Activated T-helper 9 cell treated with anti-CD3 and anti-CD28 coated beads, Interleukin-2, amount 50 U/mL, for 16 hours (primary cell): ENCODE measurements at places on chromosomes 11 and 22.

DNA sequence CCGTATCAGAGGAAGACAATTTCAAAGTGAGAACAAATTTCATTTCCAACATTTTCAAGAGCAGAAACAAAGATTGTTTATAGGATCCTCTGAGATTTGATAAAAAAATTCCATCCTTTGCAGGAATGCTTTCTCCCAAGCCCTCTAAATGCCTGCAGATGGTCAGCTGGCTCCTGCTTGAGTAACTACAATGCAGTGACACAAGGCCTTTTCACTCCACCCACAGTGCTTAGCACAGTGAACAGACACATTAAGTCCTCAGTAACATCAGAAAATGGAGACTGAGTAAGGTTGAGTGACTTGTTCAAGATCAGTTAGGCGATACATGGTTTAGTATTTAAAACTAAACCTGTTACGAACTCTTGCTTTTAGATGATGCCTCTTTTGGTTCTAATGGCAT is 527.1 kb upstream of the CCDC90B start:
- DNase-seq, result no peak

DNA sequence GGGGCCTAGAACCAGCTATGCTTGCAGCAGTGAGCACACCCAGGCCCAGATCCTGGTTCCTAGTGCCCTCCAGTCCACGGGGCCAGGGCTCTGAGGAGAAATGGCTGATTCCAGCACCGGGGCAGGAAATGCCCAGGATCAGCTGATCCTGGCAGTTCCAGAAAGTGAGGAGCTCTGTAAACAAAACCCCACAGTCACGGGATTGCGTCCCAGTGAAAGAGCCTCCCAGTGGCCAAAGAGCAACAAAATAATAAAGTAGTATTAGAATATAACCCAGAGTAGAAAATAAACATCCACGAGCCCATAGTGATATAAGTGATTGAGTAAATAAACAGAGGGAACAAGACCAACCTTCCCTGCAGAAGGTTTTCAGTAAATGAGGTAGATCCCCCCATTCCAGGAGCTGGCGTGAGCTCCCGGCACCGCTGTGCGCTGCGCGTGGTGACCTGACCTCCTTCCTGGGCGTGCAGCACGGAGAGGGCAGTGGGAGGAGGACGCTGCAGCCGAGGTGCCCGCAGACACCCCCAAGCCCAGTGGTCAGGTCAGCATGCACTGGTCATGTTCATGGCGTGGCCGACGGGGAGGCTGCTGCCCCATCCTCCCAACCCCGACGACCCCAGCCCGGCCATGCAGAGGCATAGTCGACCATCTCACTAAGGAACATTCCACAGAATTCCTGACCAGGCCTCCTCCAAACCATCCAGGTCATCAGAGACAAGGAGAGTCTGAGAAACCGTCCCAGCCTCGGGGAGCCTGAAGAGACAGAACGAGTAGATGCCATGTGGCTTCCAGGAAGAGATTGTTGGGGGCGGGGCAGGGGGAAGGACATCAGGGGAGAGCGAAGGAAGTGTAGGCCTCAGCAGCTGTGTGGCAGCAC is 19.8 kb downstream of the PTDSS2 start:
- DNase-seq, result no peak

GRCh38 chr11:67274768-67275605 is 8.7 kb downstream of the GRK2 start:
- no peak for DNase-seq

DNA sequence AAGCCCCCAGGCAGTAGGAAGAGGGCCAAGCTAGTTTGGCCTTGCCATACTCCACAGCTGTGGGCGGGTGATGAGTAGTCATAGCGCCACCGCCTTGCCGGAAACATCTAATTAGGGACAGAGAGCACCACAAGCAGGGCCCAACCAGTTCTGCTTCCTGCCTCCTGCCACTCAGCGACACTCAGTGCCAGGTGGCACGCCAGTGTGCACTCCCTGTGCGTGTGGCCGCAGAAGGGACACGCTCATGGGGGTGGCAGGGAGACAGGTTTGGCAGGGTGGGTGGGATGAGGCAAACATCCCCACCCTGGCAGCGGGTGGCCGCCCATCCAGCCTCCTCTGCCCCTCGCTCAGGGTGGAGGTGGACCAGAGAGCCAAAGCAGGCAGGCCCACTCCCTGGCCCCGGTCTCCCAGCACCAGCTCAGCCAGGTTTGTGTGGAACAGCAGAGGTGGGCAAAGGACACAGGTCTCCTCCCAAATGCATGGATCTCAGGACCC is 4.9 kb downstream of the OVOL1 start:
- peak; percentile 53 for DNase-seq

DNA sequence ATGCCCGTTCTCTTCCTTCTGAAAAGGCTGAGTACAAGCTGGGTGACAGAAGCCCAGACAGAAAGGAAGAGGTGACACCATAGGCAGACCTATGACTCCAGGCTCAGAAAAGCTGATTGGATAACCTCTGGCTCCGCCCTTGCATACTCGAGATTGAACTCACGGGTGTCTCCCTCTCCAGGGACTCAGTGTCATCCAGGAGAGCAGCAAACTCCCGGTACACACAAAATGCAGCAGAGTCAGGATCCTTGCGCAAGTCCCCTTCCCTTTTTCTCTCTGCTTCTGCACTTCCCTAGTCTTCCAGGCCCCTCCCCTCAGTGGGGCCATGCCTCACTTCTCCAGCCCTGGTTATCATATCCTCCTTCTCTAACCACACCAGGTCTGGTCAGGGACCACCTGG is 9.8 kb downstream of the SCN4B start:
- DNase-seq, result no peak

GRCh38 chr11:95937358-95937757 is 13.5 kb upstream of the MTMR2 start:
- DNase-seq, result no peak

- DNase-seq, result no peak
Observed at GRCh38 chr11:96567667-96568066, 177.9 kb downstream of the JRKL start.

- no peak for DNase-seq
Observed at GRCh38 chr22:44802956-44803355, 50.6 kb downstream of the ARHGAP8 start.

DNA sequence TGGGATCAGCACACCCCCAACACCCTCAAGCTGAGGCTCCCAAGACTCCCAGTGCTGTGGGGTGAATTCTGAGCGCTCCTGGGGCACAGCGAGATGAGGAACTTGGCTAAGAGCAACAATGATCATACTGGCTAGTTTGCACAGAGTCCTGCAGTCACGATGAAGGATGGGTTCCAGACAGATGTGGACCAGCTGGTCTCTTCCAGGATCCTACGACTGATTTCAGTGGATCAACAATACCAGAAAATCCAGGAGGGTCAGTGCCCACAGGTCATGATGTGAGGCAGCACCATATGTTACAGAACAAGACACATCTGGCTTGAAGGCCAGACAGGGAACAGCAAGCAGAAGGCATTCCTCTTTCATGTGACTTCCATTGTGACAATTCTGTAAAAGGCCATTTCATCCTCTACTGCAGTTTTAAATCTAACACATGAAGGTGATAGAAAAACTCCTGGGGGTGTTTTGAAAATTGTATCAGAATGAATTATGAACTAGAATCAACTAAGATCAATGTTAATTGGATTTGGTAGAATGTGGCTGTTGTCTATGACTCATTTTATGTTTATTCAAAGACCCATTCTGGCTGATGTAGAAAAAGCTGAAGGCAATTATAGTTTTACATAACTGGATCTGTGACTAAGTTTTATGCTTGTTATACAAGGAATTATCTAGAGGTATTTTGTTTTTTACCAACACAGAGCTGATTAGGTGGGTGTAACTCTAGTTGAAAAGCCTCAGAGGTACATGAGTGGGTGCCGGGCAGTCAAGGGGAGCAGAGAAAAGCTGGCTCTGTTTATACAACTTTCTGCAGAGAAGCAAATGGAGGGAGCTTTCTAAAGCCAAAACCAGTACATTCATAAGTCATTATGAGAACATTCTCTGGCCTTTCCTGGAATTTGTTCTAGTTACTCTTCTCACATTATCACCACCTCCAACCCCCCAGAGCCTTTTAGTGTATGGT is 29.1 kb downstream of the OR52K1 start:
- no peak for DNase-seq

DNA sequence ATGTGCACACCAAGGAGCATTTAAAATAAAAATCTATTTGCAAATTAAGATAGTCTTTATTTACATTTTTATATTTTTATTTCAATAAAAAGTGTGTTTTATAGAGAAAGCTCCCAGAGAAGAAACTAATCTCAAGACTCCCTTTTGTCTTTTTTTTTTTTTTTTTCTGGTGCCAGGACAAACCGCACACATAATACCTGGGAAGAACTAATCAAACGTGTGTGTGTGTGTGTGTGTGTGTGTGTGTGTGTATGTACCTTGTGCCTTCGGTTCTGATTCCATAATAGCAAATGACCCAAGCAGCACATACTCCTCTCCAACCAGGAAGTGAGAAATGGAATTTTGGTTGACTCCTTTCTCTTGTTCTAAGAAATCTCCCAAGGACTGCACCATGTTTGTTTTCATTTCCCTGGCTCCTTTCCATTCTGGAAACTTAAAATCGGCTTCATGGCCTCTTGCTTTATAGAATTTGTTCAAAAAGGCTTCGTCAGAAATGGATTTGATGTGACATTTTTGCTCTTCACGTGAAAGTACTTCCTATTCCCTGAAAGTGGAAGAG is 65.3 kb downstream of the ST3GAL4 start:
- no peak for DNase-seq

DNA sequence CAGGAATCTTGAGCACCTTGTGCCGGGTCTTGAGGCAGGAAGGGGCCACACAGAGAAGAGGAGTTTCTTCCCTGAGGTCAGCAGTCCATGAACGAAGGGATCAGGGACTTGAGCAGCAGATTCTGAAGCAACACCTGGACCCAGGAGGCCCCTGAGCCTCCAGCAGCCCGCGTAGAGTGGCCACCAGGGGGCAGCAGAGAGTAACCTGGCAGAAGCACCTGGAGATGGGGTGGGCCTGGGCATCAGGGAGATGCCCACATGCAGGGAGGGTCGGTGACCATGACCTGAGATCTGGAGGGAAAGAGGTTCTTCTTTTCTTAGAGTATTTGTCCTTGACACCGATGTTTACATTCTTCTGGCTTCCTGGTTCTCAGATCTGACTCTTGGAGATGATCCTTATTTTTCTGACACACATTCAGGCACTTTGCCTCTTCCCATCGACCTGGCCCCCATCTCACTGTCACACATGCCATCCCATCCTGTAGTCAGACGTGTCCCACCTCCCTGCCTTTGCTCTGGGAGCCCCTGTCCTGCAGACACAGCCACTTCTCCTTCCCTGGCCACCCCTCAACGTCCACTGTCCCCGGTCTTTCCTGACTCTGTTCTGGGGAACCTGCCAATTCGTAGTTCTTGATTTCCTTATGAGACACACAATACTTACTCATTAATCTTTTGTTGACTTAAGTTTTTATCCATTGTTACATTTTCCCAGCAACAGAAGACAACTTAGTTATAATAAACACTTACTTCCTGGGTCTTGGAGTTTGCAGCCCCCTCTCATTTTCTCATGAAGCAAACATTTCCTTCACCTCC is 66.5 kb downstream of the GGTLC2 start:
- peak; percentile 70 for DNase-seq
